ENCODE measurements at places on chromosomes 3 and 15.

GRCh38 chr3:132726341-132726823, 4.2 kb upstream of the NPHP3 start:
- DNase-seq: no peak

- DNase-seq: no peak
Observed at GRCh38 chr3:136380530-136380929, 130.4 kb downstream of the PCCB start.

GRCh38 chr3:49865198-49865784, 4.4 kb downstream of the CAMKV start:
- DNase-seq: no peak

DNA sequence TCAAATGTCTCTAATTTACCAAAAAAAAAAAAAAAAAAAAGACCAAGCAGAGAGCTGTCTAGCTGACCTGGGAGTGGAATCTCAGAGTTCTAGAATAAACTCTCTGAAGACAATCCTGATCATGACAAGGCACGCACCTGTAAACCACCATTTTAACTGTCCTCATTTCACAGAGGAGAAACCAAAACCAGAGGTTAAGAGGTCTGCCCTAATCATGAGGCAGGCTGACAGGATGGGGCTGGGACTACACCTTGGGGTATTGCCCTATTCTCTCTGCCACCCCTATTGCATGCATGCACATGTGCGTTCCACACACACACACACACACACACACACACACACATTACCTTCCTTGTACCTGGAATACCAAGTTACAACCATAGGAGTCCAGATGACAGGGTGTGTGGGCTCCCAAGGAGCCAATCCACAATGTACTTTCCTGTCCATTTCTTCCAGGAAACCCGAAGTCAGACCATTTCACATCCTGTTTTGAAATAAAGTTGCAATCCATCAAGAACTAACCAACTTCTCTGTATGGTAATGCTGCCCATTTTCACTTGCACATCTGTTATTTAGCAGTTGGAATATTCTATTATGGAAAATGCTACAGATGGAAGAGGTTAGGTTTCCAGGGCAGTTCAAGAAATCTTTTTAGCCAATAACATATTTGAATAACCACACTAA, 34.6 kb downstream of the HSPBAP1 start:
- DNase-seq: no peak

GRCh38 chr15:100692246-100692645, 89.9 kb downstream of the ASB7 start:
- no peak for DNase-seq

- DNase-seq: no peak
Observed at GRCh38 chr15:76576523-76577279, 240.1 kb downstream of the ISL2 start.

DNA sequence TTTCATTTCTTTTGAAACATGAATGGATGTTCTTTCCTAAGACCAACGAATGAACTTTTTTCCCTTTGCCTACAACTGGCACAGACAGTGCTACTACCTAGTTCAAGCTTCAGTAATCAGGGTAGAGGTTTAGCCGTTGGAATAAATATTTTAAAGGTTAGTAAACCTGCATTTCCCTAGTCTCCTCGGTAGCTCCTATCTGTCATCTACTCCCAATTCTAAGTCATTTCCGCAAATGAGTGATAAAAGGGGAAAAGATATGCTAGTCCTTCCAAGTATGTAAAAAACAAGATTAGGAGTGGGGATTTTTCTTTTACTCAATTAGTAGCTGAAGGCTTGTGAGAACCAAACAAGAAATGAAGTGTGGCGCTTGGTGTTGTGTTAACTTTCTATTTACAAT, 15.2 kb downstream of the SLTM start:
- no peak for DNase-seq

GRCh38 chr3:71466483-71466882, 117.0 kb downstream of the FOXP1 start:
- no peak for DNase-seq

- DNase-seq: no peak
Observed at GRCh38 chr3:99970198-99970597, 144.1 kb downstream of the FILIP1L start.

GRCh38 chr15:47887241-47887800, 170.0 kb downstream of the SEMA6D start:
- no peak for DNase-seq

DNA sequence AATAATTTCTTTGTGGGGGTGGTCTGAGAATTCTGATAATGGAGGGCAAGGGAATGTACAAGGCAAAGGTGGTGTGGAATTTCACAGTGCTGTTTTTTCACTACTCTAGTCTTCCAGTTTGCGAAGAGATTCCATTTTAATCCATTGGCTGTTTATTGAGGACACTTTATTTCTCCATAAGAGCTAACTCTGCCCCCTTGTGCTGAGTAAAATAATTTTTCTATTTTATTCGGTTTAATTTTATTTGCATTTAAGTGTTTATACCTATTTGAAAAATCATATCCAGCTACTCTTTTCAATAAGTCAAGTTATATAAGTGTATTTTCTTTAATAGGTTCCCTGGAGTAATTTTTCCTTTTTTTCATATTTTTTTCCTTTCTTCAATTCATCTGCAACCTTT, 840.1 kb downstream of the TUSC7 start:
- no peak for DNase-seq

DNA sequence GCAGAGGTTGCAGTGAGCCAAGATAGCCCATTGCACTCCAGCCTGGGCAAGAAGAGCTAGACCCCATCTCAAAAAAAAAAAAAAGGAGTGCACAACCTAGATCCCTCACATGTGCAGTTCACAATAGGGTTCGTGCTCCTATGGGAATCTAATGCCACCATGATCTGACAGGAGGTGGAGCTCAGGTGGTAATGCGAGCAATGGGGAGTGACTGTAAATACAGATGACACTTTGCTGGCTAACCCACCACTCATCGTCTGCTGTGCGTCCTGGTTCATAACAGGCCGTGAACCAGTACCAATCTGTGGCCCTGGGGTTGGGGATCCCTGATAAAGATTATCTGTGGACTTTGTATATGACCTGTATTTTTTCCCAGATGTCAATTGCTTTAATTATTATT, 16.7 kb downstream of the USP8 start:
- DNase-seq: no peak

- DNase-seq: no peak
Observed at GRCh38 chr3:50639055-50639494, 22.1 kb downstream of the MAPKAPK3 start.

DNA sequence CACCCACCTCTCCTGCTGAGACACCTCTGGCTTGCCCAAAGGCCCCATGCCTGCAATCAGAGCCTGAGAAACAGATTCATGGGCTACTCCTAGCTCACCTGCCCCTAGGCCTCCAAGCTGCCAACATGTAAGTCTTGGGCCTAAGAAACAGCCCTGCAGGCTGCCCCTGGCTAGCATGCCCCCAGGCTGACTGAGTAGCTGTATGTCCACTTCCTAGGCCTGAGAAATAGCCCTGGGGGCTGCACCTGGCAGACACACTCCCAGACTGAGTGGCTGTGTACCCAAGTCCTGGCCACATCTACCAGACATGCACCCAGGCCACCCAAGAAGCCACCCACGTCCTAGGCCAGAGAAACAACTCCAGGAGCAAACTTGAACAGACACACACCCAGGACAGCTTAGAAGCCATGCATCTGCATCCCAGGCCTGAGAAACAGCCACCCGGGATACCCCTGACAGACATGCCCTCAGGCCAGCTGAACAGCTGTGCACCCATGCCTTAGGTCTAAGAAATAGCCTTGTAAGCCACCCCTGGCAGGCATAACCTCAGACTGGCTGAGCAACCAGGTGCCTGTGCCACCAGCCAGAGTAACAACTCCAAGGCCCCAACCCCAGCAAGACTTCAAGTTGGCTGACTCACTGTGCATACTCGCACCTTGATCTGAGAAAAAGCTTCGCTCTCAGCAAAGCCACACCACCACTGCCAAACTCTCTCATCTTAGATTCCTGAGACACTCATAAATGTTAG, 12.0 kb upstream of the NRG4 start:
- no peak for DNase-seq

GRCh38 chr3:158347966-158348365, 223.0 kb upstream of the MLF1 start:
- DNase-seq: no peak

- DNase-seq: no peak
Observed at GRCh38 chr3:27714146-27714526, 8.0 kb downstream of the EOMES start.

All from activated naive CD4-positive, alpha-beta T cell treated with anti-CD3 and anti-CD28 coated beads, Interleukin-2, amount 50 U/mL, for 16 hours (primary cell).